NCI-H460 (cell line): ENCODE measurements at places on chromosomes 1 and 21.

GRCh38 chr1:150003801-150004200, 6.7 kb downstream of the OTUD7B start:
- no peak for DNase-seq

GRCh38 chr1:66334318-66334717, 199.6 kb upstream of the SGIP1 start:
- DNase-seq: no peak

GRCh38 chr21:18384771-18385170, 18.8 kb downstream of the TMPRSS15 start:
- DNase-seq: peak; percentile 18

- DNase-seq: no peak
These were observed 8.4 kb downstream of the KCNJ15 start for GRCh38 chr21:38265166-38265565.

DNA sequence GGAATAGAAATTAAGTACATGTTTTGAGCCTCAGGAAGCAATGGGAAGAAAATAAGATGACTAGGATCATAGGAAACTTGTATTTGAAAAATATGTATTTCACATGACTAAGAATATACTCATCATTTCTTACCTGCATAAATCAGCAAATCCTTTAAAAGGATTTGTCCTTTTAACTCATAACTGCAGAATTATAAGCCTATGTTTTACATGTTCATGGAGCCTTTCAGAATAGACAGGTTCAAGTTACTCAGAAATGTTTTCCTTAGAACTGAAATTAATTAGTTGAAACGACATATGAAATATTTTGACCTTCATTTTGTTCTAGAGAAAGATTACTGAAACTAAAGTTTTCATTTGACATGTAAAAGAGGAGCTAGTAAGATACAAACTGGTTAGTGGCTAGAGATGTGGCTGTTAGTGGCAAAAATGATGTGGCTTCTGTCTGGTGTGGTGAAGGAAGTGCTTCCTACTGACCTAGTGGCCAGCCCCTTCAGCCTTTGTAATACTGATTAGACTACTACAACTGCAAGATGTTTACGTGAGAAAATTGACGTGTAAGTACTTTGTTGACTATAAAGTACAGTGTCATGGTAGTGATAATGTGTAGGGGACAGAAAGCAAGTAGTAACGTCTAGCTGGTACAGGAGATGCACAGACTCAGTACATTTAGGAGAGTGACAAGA, 54.7 kb downstream of the PACC1 start:
- DNase-seq: no peak

DNA sequence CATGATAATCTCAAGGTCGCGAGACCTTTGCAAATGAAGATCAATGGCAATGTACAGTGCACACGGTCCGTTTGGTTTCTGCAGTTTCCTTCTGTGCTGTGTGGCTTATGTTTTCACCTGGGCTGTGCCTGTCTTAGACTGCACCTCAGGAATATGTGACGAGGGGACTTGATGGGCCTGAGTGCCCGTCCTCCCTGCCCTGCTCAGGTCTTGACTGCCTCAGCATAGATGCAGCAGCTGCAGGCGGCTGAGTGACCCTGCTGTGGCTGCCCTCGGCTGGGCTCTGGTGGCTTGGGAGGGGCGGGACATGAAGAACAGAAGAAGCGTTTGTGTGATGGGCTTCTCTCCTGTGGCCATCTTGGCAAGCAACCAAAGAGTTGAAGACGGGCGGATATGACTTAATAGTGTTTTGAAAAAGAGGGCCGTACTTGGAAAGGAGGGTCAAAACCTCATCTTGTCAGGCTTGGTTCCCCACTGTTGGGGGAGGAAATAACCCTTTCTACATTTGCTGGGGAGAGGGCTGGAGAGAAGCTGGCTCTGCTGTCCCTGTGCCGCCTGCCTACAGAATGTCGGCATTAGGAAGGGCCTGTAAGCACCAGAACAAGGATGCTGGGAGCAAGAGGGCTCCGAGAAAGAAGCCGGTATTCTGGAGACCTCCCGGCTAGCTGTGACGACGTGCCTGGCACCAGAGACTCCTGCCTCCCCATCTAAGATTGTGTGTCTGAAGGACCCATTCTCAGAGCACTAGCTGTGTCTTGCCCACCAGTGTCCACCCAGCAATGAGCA, 7.1 kb downstream of the MYBPHL start:
- no peak for DNase-seq

GRCh38 chr1:109761227-109762038, 2.3 kb downstream of the EPS8L3 start:
- DNase-seq: no peak

- no peak for DNase-seq
These were observed 3.7 kb downstream of the ARTN start for GRCh38 chr1:43937179-43937865.

DNA sequence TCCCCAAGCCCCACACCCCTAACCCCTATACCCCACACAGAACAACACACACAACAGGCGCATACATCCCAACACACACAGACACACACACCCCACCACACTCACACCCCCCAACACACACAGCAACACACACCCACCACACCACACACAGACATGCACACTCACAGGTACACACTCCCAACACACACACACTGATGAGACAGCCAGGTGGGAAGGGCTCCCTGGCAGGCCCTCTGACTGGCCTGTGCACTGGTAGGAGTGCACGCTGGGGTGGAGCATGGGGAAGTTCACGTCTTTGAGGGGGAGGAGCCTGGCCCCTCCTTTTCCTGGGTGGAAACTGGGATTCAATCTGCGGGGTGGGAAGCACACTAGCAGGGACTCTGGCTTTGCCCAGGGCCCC, 116.7 kb downstream of the RHOU start:
- DNase-seq: no peak

- peak; percentile 86 for DNase-seq
These were observed at the start of the genes CEP104 and DFFB for GRCh38 chr1:3856923-3857790. TSS of gene CEP104 (minus strand) at chr1:3857211. CDS start at chr1:3852407, 4,804 bp downstream. TSS of gene DFFB (plus strand) at chr1:3857476. CDS start at chr1:3857604, 128 bp downstream.

DNA sequence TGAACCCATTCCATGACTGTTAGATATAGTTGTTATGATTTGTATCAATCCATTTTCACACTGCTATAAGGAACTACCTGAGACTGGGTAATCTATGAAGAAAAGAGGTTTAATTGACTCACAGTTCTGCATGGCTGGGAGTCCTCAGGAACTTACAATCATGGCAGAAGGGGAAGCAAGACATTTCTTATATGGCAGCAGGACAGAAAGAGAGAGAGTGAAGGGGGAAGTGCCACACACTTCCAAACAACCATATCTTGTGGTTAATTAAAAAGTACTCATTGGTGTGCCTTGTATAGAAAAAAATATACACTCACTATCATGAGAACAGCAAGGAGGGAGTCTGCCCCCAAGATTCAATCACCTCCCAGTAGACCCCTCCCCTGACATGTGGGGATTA, 137.6 kb upstream of the NBPF11 start:
- DNase-seq: no peak

- DNase-seq: no peak
These were observed 92.6 kb downstream of the LPAR3 start for GRCh38 chr1:84800090-84801073.

DNA sequence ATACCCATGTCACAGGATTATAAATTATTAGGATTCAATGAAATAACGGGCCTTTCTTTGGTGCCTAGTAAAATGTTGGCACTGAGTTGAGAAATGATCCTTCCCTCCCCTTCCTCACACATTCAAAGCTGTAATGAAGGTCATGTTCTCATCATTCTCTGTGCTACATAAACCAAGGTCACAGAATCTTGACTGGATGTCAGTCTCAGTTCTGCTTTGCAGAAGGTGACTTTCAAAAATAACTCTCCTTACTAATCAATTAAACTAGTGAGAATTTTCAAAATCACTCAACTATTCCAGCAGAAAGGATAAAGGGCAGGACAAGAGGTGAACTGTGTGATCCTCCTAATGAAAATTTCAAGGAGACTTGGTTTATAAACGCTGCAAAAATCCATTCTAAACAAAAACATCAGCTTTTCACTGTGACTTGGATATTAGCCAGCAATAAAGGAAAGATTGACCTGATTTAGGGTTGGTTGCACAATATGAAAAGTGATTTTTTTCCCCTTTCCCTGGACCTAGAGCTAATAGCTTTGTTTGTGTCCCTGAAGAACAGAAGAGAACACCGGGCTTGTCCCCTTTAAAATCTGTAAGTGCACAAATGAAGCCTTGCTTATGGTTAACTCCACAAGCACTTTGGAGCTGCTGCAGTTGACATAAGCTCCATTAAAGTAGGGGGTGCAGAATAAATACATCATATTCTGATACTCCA, 120.1 kb downstream of the SEC16B start:
- no peak for DNase-seq

- no peak for DNase-seq
These were observed 117.1 kb upstream of the PTGFR start for GRCh38 chr1:78373676-78374075.

DNA sequence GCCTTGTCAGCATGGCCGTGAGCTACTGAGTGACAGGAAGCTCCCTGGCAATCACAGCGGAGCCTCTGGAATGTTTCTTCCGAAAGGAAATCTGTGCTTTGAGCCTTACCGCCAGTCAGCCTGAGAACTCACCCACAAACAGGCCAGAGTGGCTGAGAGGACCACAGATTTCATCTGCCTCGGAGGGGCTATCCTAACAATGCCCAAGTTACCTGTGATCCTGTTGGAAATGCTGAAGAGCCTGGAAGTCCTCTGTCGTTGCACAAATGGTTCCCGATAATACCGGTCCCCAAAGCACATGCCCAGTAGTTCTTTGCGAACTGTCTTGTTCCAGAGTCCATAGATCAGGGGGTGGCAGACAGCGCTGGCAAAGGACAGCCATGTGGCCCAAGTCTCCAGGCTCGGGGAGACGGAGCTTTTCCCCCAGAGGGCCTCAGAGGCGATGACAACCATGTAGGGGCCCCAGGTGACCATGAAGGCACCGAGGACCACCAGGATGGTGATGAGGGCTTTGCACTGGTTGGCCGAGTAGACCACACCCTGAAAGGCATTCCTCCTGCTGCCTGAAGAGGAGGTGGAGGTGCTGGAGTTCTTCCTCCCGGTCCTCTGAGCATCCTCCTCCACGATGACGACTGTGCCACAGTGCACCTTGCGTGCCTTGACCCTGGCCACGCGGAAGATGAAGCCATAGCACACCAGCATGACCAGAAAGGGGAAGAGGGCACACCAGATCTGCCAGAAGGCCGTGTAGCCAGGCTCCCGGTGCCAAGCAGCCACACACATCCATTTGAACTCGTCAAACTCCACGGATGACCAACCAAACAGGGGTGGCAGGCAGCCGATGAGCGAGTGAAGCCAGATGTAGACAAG, 40.2 kb downstream of the GPR161 start:
- DNase-seq: no peak

GRCh38 chr1:96980448-96980847, 258.9 kb downstream of the PTBP2 start:
- no peak for DNase-seq

GRCh38 chr1:167288390-167289074, 67.8 kb downstream of the POU2F1 start:
- DNase-seq: no peak

GRCh38 chr1:32962248-32962896, 2.2 kb downstream of the RNF19B start:
- DNase-seq: no peak

GRCh38 chr1:49389699-49390098, 613.0 kb upstream of the BEND5 start:
- no peak for DNase-seq

GRCh38 chr1:155648207-155649147, 38.5 kb downstream of the MSTO1 start:
- DNase-seq: peak; percentile 91

DNA sequence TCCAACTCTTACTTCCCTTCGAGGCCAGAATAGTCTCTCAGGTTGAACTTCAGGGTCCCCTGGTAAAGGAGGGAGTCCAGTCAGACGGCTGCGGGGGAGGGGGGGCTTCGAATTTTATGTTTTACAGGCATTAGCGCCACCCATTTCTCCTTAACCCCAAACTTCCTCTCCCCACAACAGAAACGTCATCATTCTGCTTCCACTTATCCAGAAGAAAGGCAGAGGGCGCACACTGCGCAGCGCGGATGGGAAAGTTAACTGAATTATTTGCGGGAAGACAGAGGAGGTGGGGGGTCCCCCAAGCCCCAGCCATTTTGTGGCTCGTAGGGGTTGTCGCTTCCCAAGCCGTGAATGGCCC, 529 bp upstream of the PRMT2 start:
- peak; percentile 59 for DNase-seq

DNA sequence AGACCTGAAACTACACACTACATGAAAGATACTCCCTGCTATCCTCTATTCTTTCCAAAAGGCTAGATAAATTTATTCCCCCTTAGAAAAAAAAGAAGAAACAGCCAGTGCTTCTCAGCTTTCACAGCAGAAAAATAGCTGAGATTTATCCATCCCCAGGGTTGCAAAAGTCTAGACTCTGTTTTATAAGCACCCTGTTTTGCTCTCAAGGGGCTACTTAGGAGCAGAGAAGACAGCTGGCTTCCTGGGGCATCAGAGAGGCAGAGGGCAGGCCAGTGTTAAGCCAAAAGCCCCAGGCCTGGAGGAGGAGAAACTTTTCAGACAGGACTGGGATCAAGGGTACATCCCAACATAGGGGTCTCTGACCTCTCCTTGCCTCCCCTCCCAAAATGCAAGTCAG, 3.9 kb downstream of the LAMB3 start:
- no peak for DNase-seq
